ENCODE measurements at places on chromosomes 1 and 21.

DNA sequence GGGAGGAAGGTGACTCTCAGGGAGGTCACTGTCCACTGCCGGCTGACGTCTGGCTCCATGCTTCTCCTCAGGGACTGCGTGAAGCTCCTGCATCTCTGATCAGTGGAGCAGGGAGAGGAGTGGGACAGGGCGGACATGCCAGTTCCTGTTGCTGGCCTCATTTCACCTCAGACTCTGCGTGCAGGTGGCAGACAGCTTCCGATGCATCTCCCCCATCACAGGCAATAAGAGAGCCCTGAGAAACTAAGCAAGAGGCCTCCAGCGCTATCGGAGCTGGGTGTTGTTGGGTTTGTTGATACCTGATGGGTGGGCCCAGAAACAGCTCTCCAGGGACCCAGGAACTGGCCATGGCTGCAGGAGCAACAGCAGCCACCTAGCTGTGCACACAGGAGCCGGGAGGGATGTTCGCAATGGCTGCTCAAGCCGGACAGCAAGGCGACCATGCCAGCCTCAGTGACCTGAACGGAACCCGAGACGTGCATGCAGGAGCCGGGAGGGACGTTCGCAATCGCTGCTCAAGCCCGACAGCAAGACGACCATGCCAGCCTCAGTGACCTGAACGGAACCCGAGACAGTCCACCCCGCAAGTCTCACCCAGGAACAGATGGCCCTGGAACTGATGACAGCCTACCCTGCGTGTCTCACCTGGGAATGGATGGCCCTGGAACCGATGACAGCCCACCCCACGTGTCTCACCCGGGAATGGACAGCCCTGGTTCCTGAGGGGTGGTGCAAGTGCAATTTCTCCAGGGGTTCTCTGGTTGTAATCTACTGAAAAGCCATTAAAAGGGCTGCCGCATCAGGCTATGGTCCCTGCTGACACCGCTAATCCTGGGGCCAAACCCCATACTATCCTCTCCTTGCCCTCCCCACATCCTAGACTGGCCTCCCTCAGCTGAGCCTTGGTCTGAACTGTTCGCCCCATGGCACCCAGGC is 14.2 kb upstream of the PCBP3 start:
- no peak for DNase-seq

DNA sequence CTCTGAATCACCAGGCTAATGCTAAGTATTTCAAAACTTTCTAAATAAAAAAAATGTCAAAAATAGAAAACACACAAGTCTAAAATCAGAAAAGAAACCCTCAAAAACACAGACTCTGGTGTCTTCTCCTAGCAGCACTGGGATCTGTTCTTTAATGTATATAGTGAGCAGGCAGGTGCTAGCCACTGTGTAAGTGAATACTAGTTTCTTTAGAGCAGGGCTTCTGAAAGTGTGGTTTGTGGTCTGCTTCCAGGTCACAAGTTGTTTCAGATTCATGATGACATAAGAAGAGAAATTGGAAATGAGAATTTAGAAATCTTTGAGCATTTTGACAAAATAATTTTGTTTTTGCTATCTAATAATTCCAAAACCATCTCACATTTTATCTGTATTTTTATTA is 763.1 kb downstream of the USP25 start:
- DNase-seq, result no peak

DNA sequence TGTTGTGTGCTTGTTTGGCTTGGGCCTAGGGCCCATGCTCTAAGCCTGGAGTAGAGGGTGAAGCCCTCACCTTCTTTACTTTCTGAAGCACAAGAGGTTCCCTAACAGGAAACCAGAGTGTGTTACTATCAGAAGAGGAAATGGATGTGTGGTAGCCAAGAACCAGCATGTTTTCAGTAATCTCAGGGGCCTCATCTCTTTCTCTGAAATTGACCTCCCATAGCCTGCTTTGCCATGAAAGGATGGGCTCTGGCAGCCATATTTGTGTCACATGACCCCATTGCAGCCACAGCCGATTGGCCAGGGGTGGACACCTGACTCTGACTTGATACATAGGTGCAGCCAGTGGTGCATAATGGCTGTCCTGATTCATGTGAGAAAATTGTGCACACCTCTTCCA is 18.6 kb downstream of the A3GALT2 start:
- DNase-seq, result peak; percentile 33

DNA sequence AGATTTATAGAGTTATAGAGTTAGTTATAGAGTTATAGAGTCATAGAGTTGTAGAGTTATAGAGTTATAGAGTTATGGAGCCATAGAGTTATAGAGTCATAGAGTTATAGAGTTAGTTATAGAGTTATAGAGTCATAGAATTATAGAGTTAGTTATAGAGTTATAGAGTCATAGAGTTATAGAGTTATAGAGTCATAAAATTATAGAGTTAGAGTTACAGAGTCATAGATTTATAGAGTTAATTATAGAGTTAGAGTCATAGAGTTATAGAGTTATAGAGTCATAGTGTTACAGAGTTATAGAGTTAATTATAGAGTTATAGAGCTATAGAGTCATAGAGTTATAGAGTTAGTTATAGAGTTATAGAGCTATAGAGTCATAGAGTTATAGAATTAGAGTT is 32.1 kb downstream of the UBASH3A start:
- DNase-seq, result no peak

GRCh38 chr1:95233319-95233736 is 682 bp upstream of the RWDD3 start:
- no peak for DNase-seq

DNA sequence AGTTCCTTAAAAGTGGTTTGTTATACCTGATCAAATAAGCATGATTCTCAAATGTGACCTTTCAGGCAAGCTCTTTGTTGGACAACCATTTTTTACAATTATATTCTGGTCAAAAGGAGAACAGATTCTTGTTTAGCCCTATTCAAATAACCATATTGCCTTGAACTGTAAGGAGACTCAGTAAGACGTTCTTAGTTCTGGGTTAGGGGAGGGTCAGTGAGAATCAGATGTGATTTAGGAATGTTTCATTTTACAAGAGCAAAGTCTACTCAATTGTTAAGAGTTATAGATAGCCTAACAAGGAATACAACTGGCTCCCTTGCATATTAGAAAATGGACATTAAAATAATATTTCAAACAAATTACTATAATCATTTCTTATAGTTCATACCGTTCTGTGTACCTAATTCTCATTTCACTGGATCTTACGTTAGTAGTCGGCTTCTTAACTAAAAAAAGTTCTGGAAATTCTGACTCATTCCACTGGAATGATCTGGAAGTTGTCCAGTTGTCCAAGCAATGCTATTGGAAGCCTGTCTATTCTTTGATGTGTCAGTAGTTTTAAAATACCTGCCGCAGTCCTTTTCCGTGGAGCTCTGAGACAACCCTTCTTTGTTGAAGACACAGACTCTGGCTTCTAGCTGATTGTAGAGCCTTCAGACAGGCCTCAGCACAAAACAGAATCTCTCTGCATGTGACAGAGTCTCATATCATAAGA is 88.8 kb downstream of the MAST2 start:
- no peak for DNase-seq

DNA sequence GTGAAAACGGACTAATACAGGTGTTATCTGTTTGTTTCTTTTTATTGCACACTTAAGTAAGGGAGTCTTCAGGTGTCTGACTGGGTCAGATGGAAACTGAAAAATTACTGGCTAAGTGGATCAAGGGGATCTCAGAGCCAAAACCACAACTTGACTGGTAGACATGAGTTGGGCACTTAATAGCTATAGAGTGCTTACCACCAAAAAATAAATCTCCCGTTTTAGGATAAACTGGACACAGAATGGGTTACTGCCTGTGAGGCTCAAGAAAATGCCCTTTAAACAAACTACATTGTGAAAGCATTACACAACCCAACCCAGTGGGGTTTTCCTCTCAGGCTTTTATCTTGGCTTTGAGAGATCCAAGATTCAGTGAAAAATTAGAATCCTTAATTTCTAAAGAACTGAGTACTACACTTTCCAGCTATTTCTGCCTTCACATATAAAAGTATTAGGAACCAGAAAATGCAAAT is 134.0 kb upstream of the LYPLAL1 start:
- no peak for DNase-seq

Measured in activated CD4-positive, alpha-beta T cell treated with anti-CD3 and anti-CD28 coated beads, Interleukin-10, Interleukin-2, amounts not matched to agents 100 ng/mL and 50 ng/mL, durations not matched to agents 16 hours and 8 hours (primary cell).